Left ventricle myocardium inferior (tissue), 1 donor: ENCODE measurements at places on chromosomes 2 and 18.

GRCh38 chr18:69718912-69719547 is 228.6 kb downstream of the CD226 start:
- H3K27me3 ChIP-seq = no peaks in the 10 kb centered on the region
- no peaks in the 10 kb centered on the region for H3K4me1 ChIP-seq
- peaks cover 11% of the 10 kb centered on the region for H3K36me3 ChIP-seq
- no peak overlapping the region for H3K4me3 ChIP-seq
- DNase-seq = no peak

- H3K4me1 ChIP-seq = peaks cover 14% of the 10 kb centered on the region
- H3K27ac ChIP-seq = peak overlapping the region; percentile 91
- no peak for DNase-seq
- H3K36me3 ChIP-seq = no peaks in the 10 kb centered on the region
Measured at GRCh38 chr18:50374220-50374752, 560 bp upstream of the SKA1 start.

GRCh38 chr18:56168049-56168781 is 470.2 kb downstream of the TXNL1 start:
- H3K36me3 ChIP-seq = no peaks in the 10 kb centered on the region
- DNase-seq = no peak

GRCh38 chr18:36330435-36331052 is 33.0 kb downstream of the FHOD3 start:
- peaks cover 93% of the 10 kb centered on the region for H3K4me1 ChIP-seq
- H3K36me3 ChIP-seq = no peaks in the 10 kb centered on the region

- no peak overlapping the region for H3K4me3 ChIP-seq
- no peaks in the 10 kb centered on the region for H3K36me3 ChIP-seq
- H3K4me1 ChIP-seq = no peaks in the 10 kb centered on the region
Measured at GRCh38 chr2:150449856-150450255, 37.6 kb downstream of the RND3 start.

- no peak overlapping the region for H3K4me3 ChIP-seq
- DNase-seq = no peak
- no peak overlapping the region for H3K27ac ChIP-seq
- no peaks in the 10 kb centered on the region for H3K36me3 ChIP-seq
- no peaks in the 10 kb centered on the region for H3K27me3 ChIP-seq
- no peaks in the 10 kb centered on the region for H3K4me1 ChIP-seq
Measured at GRCh38 chr2:220006152-220006621, 378.8 kb downstream of the SLC4A3 start.

DNA sequence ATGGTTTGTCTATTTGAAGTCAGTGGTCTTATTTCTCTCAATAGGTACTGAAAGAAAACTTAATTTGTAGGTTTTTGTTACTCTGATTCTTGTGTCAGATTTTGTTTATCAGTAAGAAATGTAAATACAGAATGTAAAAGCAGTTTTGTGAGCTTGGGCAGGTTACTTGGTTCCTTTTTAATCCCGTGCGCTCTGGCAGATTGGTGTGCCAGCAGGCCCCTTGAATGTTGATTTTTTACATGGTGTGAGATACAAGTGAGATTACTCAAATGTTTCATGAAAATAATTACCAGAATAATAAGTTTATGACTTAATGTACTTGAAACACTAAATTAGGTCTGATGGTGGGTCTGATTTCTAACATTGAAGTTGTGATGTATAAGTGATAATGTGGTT is 13.4 kb downstream of the HNRNPA3 start:
- peaks cover 66% of the 10 kb centered on the region for H3K36me3 ChIP-seq
- H3K4me3 ChIP-seq = no peak overlapping the region
- H3K27me3 ChIP-seq = no peaks in the 10 kb centered on the region
- no peak for DNase-seq
- H3K4me1 ChIP-seq = peaks cover 36% of the 10 kb centered on the region
- H3K27ac ChIP-seq = no peak overlapping the region

- peaks cover 8% of the 10 kb centered on the region for H3K4me1 ChIP-seq
- H3K4me3 ChIP-seq = no peak overlapping the region
- DNase-seq = no peak
- peaks cover 20% of the 10 kb centered on the region for H3K36me3 ChIP-seq
Measured at GRCh38 chr2:60806595-60806987, 50.5 kb downstream of the PAPOLG start.

- peaks cover 68% of the 10 kb centered on the region for H3K4me1 ChIP-seq
- no peak overlapping the region for H3K4me3 ChIP-seq
- DNase-seq = no peak
- peaks cover 15% of the 10 kb centered on the region for H3K36me3 ChIP-seq
Measured at GRCh38 chr18:46220116-46220515, 115.9 kb downstream of the HAUS1 start.

DNA sequence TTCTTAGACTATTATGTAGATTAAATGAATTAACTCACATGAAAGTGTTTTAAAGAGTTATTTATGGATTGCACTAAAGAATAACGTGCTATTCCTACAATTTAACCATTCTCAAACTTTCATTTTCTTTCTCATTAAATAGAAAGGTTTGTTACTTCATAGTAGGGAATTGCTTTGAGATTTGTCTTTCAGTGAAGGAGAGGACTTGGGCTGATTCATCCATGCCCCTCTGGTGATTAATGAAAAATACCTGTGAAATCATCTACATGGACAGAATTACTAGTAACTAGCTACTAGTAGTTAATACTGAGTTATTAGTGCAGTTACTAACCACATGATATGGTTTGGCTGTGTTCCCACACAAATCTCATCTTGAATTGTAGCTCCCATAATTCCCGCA is 275.8 kb upstream of the CDH20 start:
- no peak overlapping the region for H3K4me3 ChIP-seq
- no peak for DNase-seq
- no peaks in the 10 kb centered on the region for H3K4me1 ChIP-seq

GRCh38 chr2:30359644-30360167 is 87.3 kb upstream of the LCLAT1 start:
- DNase-seq = peak; percentile 85
- H3K27me3 ChIP-seq = no peaks in the 10 kb centered on the region
- peaks cover 54% of the 10 kb centered on the region for H3K4me1 ChIP-seq
- H3K27ac ChIP-seq = peak overlapping the region; percentile 84
- no peaks in the 10 kb centered on the region for H3K36me3 ChIP-seq

- no peaks in the 10 kb centered on the region for H3K4me1 ChIP-seq
- DNase-seq = no peak
- H3K27ac ChIP-seq = no peak overlapping the region
- no peaks in the 10 kb centered on the region for H3K36me3 ChIP-seq
- H3K4me3 ChIP-seq = no peak overlapping the region
- no peaks in the 10 kb centered on the region for H3K27me3 ChIP-seq
Measured at GRCh38 chr18:2627821-2628276, 27.7 kb upstream of the SMCHD1 start.

GRCh38 chr2:40352041-40352702 is 99.7 kb downstream of the SLC8A1 start:
- H3K27ac ChIP-seq = peak overlapping the region; percentile 79
- no peak for DNase-seq
- H3K4me1 ChIP-seq = peaks cover 85% of the 10 kb centered on the region
- H3K4me3 ChIP-seq = no peak overlapping the region
- no peaks in the 10 kb centered on the region for H3K36me3 ChIP-seq
- H3K27me3 ChIP-seq = no peaks in the 10 kb centered on the region

GRCh38 chr2:145221032-145221431 is 701.1 kb upstream of the ZEB2 start:
- no peaks in the 10 kb centered on the region for H3K27me3 ChIP-seq
- H3K4me3 ChIP-seq = no peak overlapping the region
- H3K36me3 ChIP-seq = no peaks in the 10 kb centered on the region
- H3K27ac ChIP-seq = no peak overlapping the region
- no peak for DNase-seq

- DNase-seq = no peak
- H3K27ac ChIP-seq = no peak overlapping the region
- no peaks in the 10 kb centered on the region for H3K4me1 ChIP-seq
- no peaks in the 10 kb centered on the region for H3K27me3 ChIP-seq
Measured at GRCh38 chr2:211564441-211564840, 974.2 kb downstream of the ERBB4 start.

DNA sequence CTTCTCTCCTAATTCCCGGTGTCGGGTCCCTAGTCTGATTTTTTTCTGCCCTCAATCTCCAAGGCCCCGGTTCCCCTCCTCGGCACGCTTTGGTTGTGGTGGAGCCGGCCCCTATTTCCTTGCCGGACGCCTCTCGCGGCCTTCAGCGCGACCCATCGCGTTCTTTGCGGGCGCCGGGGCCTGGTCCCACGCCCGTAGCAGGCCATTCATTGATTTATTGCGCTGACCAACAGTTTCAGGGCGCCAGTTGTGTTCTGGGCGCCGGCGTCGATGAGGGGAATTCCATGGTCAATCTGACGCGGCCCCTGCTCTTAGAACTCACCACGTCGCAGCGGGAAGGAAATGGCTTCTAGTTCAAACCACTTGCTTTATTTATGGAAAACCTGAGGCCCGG is 396 bp downstream of the CNOT9 start:
- H3K4me3 ChIP-seq = peak overlapping the region; percentile 91
- peak overlapping the region; percentile 95 for H3K27ac ChIP-seq
- H3K27me3 ChIP-seq = no peaks in the 10 kb centered on the region

DNA sequence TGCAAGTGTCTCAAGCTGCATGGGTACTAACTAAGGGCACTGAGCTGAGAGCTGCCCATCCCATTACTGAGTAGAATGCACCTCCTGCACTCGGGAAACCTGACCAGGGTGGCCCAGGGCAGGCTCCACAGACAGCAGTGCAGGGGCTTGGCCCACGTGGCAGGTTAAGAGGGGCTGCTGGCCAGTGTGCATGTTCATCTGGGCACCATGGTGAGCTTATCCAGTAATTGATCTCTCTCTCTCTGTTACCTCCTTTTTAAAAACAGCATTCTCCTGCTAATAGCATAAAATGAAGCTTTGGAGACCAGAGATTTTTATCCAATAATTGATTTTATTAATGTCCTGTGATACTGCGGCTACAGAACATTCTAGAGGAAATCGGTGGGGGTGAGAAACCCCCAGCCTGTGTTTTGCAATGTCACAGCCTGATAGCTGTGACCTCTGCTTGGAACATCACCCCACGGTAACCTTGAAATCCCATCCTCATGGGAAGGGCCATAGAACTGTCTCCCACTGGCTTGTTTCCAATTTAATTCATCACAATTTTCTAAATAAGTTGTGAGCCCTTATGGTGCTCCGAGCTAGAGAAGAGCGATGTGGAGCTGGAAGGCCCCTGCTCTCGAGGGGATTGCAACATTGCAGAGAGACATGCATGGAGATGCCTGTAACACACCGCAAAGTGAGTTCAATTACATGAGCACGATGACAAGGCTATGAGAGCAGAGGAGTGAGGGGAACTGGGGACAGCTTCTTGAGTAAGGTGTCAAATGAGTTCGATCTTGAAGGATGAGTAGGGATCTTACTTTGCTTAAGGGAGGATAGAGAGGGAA is 143.8 kb downstream of the GALNT14 start:
- no peak overlapping the region for H3K27ac ChIP-seq
- no peak overlapping the region for H3K4me3 ChIP-seq
- no peaks in the 10 kb centered on the region for H3K36me3 ChIP-seq
- no peak for DNase-seq
- H3K4me1 ChIP-seq = no peaks in the 10 kb centered on the region
- no peaks in the 10 kb centered on the region for H3K27me3 ChIP-seq

- H3K4me1 ChIP-seq = no peaks in the 10 kb centered on the region
- no peak overlapping the region for H3K4me3 ChIP-seq
- H3K27ac ChIP-seq = no peak overlapping the region
Measured at GRCh38 chr2:180739070-180739469, 241.3 kb upstream of the UBE2E3 start.

GRCh38 chr18:51712821-51713220 is 515.3 kb upstream of the MEX3C start:
- H3K4me3 ChIP-seq = no peak overlapping the region
- H3K4me1 ChIP-seq = no peaks in the 10 kb centered on the region
- DNase-seq = no peak
- H3K27me3 ChIP-seq = no peaks in the 10 kb centered on the region

DNA sequence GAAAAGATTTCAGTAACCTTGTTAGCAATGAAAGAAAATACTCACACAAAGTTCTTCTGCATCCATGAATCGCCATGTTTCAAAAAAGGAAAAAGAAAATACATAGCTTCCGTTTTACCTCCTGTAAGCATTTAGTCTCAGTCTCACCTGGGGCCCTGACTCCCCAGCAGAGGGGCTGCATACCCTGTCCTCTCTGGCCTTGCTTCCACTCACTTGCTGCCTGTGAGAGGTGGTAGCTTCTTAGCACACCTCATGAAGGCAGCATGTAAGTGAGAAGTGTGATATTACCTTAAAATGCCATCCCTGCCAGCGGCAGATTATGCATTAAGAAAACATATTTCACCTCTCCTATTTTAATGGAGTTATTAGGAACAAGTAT is 49.3 kb upstream of the ZNF385B start:
- no peaks in the 10 kb centered on the region for H3K4me1 ChIP-seq
- DNase-seq = no peak
- H3K4me3 ChIP-seq = no peak overlapping the region
- no peaks in the 10 kb centered on the region for H3K36me3 ChIP-seq

DNA sequence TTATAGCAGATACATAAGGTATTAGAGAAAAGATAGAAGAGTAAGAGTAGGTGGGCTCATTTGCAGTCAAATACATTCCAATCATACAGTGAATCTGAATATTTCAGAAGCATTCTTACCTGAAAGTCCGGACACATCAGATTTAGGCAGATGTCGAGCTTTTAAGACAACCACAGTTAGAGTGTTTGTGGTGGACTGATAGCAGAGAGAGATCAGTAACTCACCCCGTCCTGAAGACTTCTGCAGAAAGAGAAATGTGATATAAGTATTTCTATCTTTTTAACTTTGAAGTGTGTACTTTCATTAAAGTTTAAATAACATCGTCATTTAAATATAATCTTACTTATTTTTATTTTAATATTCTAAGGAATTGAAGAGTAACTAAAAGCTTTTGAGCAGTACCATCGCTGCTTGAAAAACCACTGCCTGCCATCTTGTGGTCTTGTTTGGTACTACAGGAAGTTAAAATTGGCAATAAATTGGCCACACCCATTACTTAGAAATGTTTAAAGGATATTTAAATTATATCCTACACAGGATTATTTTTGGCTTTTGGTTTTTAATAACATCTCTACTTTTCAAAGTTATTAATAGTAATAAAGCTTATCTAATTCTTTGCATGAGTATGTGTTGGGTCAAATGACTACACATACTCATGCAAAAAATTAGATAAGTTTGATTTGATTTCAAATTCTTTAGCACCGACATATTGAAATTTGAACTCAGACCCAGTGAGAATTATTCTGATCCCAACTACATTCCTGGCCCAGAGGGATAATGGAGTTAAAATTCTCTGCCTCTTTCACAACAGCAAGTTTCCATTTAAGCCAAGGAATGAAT is 5.5 kb downstream of the SYT4 start:
- no peaks in the 10 kb centered on the region for H3K36me3 ChIP-seq
- no peaks in the 10 kb centered on the region for H3K4me1 ChIP-seq
- no peak for DNase-seq
- H3K27ac ChIP-seq = no peak overlapping the region
- H3K27me3 ChIP-seq = peaks cover 14% of the 10 kb centered on the region

DNA sequence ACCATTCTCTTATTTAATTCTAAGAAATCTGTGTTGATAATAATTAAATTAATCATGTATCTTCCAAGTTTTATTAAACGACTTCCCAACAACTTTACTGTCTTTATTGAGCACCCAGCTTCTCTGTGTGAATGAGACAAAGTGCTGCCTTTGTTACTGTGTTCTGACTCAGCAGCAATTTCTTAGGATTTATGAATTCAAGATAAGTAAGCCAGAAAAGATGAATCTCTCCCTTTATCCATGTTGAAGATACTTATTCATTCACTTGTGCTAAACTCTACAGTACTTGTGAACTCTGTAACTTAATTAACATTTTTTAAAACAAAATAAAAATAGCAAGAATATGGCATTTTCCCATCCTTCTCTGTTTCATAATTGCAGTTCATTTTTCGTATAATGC is 1403.3 kb upstream of the DDX18 start:
- H3K36me3 ChIP-seq = no peaks in the 10 kb centered on the region
- no peaks in the 10 kb centered on the region for H3K4me1 ChIP-seq
